ENCODE measurements at places on chromosomes 4 and X. TPM values are rescaled to one million over a fixed set of nuclear protein-coding genes. Genes with fewer than 3 reads are reported as not detected.
A peak's percentile ranks its signal among the peaks of the same experiment; 100 is the strongest.

DNA sequence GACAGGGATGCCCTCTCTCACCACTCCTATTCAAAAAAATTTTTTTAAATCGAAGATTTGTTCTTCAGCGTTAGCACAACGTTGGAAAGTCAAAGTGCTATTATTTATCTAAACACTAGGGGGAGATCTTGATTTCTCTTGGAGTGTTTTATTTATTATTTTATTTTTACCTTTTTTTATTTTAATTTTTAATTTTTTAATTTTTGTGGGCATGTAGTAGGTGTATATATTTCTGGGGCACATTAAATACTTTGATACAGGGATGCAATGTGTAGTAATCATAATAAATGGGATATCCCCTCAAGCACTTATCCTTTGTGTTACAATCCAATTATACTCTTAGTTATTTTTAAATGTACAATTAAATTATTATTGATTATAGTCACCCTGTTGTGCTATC, 37.4 kb upstream of the SLC10A4 start:
- no peak for DNase-seq

DNA sequence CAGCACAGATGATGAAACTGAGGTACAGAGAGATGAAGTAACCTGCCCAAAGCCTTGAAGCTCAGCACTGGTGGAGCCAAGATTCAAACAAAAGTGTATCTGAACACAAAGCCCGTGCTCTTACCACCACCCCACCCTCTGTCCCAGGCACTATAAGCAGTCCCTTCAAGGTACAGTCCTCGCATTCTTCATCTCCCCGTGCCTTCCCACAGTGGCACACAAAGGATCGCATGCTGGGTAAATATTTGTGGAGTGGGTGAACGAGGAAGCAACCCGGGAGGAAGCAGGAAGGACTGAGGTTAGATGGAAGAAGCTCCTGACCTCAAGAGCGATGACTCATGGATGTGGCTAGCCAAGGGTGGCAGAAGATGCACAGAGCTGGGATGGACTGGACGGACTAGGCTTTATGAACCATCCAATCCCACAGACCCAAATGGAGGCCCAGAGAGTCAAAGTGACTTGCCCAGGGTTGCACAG, 18.4 kb downstream of the IQSEC2 start:
- no peak for DNase-seq

DNA sequence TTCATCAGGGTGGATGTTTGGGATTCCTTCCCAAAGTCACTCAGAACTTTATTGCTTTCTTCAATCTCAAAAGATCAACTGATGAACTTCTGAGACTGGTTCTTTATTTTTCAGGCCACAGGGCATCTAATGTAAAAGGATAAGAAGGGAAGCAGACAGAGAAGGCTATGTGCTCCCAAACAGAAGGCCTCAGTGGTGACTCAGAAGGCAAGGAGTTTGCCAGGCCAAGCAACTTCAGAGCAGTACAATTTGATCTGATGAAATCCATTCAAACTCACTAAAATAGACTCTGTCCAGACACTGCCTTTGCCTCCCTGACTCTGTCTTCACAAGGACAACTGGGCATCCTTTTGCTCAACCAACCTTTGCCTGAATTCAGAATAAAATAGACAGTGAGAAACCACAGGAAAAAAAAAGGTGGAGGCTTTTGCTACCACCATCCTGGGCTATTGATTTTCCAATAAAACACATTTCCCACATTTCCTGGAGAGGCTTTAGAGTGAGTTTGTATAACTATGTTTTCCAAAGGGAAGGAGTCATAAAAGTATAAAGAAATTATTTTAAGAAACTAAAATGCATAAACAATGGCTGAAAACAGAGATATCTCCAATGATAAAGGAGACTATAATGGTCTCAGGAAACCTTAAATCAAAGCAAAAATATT, 55.2 kb downstream of the ARHGEF6 start:
- no peak for DNase-seq

GRCh38 chr4:128376958-128377357, 89.3 kb upstream of the PGRMC2 start:
- DNase-seq = no peak

- DNase-seq = no peak
Observed at GRCh38 chrX:39000802-39001201, 199.5 kb downstream of the MID1IP1 start.

GRCh38 chrX:95764972-95765451, 919.6 kb upstream of the DIAPH2 start:
- DNase-seq = peak; percentile 3

DNA sequence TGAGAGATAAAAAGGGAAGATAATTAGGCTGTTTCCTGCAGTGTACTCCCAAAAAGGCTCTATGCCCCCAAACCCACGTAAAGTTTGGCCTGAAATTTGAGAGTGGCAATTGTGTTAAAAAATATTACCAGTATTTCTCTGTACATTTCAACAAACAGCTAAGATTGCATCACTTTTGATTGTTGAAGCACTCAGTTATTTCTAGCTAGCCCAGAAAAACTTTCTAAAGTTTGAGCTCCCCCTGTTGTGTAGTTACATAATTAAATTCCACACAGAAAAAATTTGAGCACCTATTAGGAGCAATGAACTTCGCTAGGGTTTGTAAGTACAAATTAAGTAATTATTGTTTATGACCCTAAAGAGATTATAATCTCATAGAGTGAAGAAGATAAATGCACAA, 109.4 kb downstream of the DLG3 start:
- no peak for DNase-seq

- no peak for DNase-seq
Observed at GRCh38 chr4:40991908-40992307, 222.4 kb downstream of the APBB2 start.

GRCh38 chrX:16113978-16114565, 9.3 kb upstream of the GRPR start:
- no peak for DNase-seq

- no peak for DNase-seq
Observed at GRCh38 chrX:22357621-22358020, 84.9 kb downstream of the CBLL2 start.

DNA sequence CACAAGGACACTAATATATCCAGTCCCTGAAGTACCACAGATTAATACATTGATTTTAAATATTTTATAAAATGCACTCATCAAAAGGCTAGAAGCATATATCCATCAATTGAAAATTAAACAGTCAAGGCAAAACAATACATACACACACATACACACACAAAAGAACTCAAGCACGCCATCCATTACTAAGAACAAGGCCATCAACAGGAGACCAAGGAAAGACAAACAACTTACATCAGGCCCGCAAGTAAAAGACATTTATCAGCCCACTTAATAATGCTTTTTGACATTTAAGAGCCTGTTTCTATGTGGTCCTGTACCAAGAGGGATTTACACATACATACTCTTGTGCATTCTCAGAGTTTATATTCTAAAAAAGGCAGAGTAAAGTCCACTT, 50.0 kb upstream of the ZNF827 start:
- no peak for DNase-seq

- no peak for DNase-seq
Observed at GRCh38 chr4:155900381-155900780, 3.1 kb upstream of the TDO2 start.

GRCh38 chr4:82031376-82031927, 342.3 kb downstream of the HNRNPD start:
- no peak for DNase-seq

- DNase-seq = no peak
Observed at GRCh38 chrX:144616317-144616716, 631.0 kb upstream of the SPANXN1 start.

GRCh38 chr4:79877511-79877910, 195.5 kb downstream of the ANTXR2 start:
- DNase-seq = no peak

GRCh38 chr4:74230902-74231499, 73.1 kb downstream of the MTHFD2L start:
- DNase-seq = peak; percentile 43

GRCh38 chr4:2907226-2907625, 56.0 kb downstream of the NOP14 start:
- no peak for DNase-seq

DNA sequence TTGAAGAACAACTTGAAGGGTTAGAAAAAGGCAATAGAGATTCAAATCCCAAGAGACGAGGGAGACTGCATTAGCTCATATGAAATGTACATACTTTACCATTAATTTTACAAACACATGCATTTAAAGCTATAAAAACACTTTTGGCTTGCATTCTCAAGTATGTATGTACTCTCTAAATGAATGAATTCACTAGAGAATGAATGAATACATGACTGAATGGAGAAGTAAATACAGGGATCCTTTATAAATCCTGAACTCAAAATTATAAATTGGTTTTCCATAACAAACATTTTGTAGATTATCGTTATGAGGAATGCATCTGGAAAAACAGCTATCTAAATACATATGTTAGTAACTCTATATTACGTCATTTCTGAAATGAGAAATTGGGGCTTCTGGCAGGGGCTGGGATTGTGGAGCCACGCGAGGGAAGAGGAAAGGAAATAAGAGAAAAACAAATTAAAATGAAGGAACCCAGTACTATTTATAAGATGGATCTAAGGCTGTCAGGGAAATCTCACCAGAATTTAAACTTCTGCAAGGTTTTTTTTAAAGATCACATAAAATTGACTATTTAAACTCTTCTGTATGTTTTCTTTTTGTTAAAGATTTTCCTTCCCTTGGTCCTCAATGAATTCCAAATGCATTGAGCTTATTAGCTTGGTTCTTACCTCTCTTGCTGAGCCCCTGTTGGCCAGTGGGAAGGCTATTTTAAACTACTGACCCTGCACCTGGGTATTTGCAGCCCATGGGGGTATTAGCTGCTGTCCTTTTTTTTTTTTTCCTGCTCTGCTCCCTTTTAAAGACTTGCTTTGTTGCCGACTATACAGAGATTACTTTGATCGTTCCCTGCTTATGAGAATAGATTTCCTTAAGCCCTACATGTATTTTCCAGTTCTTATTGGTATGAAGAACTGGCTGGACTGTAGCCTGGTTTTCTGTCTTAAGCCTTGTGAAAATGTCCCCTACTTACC, 207.8 kb downstream of the ADGRL3 start:
- no peak for DNase-seq

Gene SLITRK2
- 0.14 TPM for total RNA-seq

Gene ADH1A
- total RNA-seq = 1.0 TPM

Gene BDH2
- 28.6 TPM for total RNA-seq

Gene RGN
- total RNA-seq = 0.59 TPM

Gene MAP3K15
- 0.12 TPM for total RNA-seq

Gene DCAF12L1
- not detected for total RNA-seq
